Prostate gland (tissue), 2 donors: ENCODE measurements at places on chromosomes 11 and 22.

GRCh38 chr22:45429981-45430775 lies 16.7 kb downstream of the RIBC2 start:
- no peak overlapping the region for H3K4me3 ChIP-seq
- peaks cover 2% of the 10 kb centered on the region for H3K4me1 ChIP-seq
- H3K27ac ChIP-seq: no peak overlapping the region
- H3K36me3 ChIP-seq: no peaks in the 10 kb centered on the region
- no peak for DNase-seq

GRCh38 chr11:60206616-60207015 lies 23.7 kb upstream of the MS4A6A start:
- DNase-seq: no peak
- no peaks in the 10 kb centered on the region for H3K27me3 ChIP-seq
- H3K27ac ChIP-seq: no peak overlapping the region

DNA sequence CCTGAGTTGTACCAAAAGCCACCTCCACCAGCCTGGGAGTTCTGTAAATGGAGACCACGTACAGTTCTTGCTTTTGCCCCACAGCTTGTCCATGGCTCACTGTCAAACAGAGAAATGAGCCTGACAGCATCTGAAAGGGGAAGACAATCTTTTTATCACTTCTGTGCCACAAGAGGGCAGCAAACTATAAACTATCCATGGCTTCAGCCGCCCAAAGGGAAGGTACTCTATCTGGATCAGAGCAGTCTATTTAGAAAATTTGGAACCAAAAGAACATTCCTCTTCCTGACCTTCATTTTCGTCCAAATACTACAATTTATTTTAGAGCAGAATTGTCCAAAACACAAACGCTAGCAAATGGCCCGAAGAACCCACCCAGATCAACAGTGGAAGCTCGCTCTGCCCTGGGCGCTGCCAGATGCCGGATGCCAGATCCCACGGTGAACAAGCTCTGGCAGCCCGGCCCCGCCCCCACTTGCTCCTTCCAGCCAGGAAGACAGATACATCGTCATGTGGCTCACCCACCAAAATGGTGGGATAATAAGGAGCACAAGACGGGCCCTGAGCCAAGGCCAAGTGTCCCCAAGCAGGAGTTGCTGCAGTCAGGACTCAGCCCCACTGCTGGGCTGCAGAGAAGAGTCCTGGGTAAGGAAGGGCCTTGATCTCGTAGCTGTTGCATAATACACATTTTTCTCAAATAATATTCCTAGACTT lies 23.9 kb upstream of the SCGB1A1 start:
- peak overlapping the region; percentile 7 for H3K4me3 ChIP-seq
- H3K4me1 ChIP-seq: peaks cover 10% of the 10 kb centered on the region
- H3K27me3 ChIP-seq: no peaks in the 10 kb centered on the region
- H3K36me3 ChIP-seq: no peaks in the 10 kb centered on the region
- H3K27ac ChIP-seq: peak overlapping the region; percentile 69
- DNase-seq: peak; percentile 82

- H3K36me3 ChIP-seq: no peaks in the 10 kb centered on the region
- H3K27me3 ChIP-seq: no peaks in the 10 kb centered on the region
- H3K4me3 ChIP-seq: no peak overlapping the region
- H3K27ac ChIP-seq: no peak overlapping the region
- DNase-seq: no peak
- no peaks in the 10 kb centered on the region for H3K4me1 ChIP-seq
Observed at GRCh38 chr22:32712644-32713355, 88.7 kb upstream of the TIMP3 start.

GRCh38 chr11:90192869-90193582 lies 29.8 kb downstream of the CHORDC1 start:
- H3K27ac ChIP-seq: no peak overlapping the region
- no peaks in the 10 kb centered on the region for H3K36me3 ChIP-seq
- no peaks in the 10 kb centered on the region for H3K4me1 ChIP-seq
- H3K4me3 ChIP-seq: no peak overlapping the region
- no peaks in the 10 kb centered on the region for H3K27me3 ChIP-seq

- no peaks in the 10 kb centered on the region for H3K36me3 ChIP-seq
- H3K4me3 ChIP-seq: no peak overlapping the region
- H3K27me3 ChIP-seq: peaks cover 13% of the 10 kb centered on the region
- H3K27ac ChIP-seq: no peak overlapping the region
- no peak for DNase-seq
Observed at GRCh38 chr11:1732418-1733008, 17.9 kb downstream of the IFITM10 start.

GRCh38 chr11:118068945-118069612 lies 7.8 kb upstream of the TMPRSS4 start:
- H3K4me3 ChIP-seq: no peak overlapping the region
- no peaks in the 10 kb centered on the region for H3K27me3 ChIP-seq
- H3K27ac ChIP-seq: no peak overlapping the region

DNA sequence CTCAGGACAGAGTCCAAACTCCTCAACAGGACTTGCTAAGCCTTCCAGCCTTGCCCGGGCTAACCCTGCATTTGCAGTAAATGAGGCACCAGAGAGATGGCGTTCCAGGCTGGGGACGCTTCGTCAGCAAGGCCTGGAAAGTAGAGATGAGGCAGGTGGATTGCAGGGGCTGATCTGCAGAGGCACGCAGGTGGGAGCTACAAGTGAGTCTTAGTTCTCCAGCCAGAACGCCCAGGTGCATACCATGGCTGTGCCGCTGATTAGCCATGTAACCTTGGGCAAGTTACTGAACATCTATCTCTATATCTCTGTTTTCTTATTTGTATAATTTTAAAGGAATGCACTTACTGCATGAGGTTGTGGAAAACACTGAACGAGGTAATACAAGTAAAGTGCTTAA lies 52.7 kb upstream of the BARX2 start:
- H3K4me3 ChIP-seq: no peak overlapping the region
- no peaks in the 10 kb centered on the region for H3K36me3 ChIP-seq
- no peak for DNase-seq
- peaks cover 2% of the 10 kb centered on the region for H3K4me1 ChIP-seq
- H3K27me3 ChIP-seq: no peaks in the 10 kb centered on the region

GRCh38 chr11:109123816-109124787 lies 297.9 kb upstream of the C11orf87 start:
- H3K4me1 ChIP-seq: no peaks in the 10 kb centered on the region
- H3K27me3 ChIP-seq: no peaks in the 10 kb centered on the region
- DNase-seq: no peak
- H3K4me3 ChIP-seq: no peak overlapping the region
- H3K36me3 ChIP-seq: no peaks in the 10 kb centered on the region

DNA sequence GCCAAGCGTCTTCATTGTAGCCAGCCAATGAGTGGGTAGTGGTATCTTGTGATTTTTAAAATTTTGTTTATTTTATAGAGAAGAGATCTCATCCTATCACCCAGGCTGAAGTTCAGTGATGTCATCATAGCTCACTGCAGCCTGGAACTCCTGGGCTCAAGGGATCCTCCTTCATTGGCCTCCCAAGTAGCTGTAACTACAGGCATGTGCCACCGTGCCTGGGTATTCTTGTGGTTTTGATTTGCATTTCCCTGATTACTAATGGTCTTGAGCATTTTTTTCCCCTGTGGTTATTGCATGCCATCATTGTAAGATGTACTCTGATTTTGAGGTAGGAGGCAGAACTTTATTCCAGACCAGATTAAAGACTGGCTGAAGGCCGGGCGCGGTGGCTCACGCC lies 2.4 kb upstream of the DENND6B start:
- H3K4me3 ChIP-seq: no peak overlapping the region
- no peaks in the 10 kb centered on the region for H3K4me1 ChIP-seq
- H3K36me3 ChIP-seq: no peaks in the 10 kb centered on the region
- H3K27me3 ChIP-seq: no peaks in the 10 kb centered on the region
- no peak overlapping the region for H3K27ac ChIP-seq
- DNase-seq: no peak
